ENCODE measurements at places on chromosomes 11 and 22. TPM values are rescaled to one million over a fixed set of nuclear protein-coding genes. Genes with fewer than 3 reads are reported as not detected.

- H3K4me3 ChIP-seq, result no peak overlapping the region
- H3K27ac ChIP-seq, result no peak overlapping the region
- no peaks in the 10 kb centered on the region for H3K4me1 ChIP-seq
- no peaks in the 10 kb centered on the region for H3K36me3 ChIP-seq
- no peak for DNase-seq
- H3K27me3 ChIP-seq, result no peaks in the 10 kb centered on the region
Measured at GRCh38 chr11:106413222-106413621, 335.8 kb downstream of the AASDHPPT start.

DNA sequence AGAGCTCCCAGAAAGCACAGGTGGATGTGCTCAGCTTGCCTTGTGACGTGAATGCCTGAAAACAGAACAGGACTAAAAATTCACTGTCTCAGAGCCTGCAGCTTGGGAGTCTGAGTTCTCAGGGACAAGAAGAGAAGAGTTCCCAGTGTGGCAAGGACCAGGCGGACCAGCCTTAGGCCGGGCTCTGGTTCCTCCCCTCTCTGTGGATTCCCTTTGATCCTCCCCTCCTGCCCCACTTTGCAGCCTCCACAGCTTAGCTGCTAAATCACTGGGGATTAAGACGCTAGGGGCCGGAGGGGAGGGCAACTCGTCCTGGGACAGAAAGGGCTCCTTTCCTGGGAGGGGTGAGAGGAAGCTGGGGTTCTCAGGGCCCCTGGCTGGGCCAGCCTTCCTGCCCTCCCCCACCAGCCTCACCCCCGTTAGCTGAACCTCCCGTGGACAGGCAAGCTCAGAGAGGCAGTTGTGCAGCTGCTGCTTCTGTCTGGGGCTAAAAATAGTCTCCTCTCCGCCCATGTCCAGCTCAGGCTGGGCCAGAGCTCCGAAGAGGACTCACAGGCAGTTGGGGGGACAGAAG, 29.9 kb upstream of the JAM3 start:
- no peaks in the 10 kb centered on the region for H3K27me3 ChIP-seq
- no peak overlapping the region for H3K27ac ChIP-seq
- peaks cover 3% of the 10 kb centered on the region for H3K4me1 ChIP-seq
- no peaks in the 10 kb centered on the region for H3K36me3 ChIP-seq
- no peak overlapping the region for H3K4me3 ChIP-seq
- no peak for DNase-seq

Gene WNT11
- 2.2 TPM for total RNA-seq

Gene APOL4
- total RNA-seq, result 8.7 TPM

DNA sequence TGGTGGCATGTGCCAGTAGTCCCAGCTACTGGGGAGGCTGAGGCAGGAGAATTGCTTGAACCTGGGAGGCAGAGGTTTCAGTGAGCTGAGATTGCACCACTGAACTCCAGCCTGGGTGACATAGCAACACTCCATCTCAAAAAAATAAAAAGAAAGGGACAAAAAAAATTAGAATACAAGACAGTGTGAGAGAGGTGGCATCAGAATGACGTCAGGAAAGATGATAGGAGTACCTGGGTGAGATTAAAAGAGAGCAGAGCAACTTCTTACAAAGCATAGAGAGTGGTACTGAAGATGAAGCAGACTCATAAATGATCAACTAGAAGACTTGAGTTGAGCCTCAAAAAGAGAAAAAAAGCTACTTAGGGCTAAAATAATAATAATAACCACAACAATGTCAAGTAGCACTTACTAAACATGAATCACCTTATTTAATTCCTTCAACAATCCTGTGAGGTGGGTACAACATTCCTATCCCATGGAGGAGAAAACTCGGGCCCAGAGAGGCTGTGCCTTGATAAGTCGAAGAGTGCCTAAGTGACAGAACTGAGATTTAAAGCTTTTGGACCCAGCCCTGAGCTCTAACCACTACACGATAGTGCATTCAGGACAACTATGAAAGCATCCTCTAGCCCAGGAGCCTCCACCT, 5.2 kb upstream of the SLN start:
- no peak overlapping the region for H3K27ac ChIP-seq
- DNase-seq, result no peak
- no peaks in the 10 kb centered on the region for H3K4me1 ChIP-seq
- no peaks in the 10 kb centered on the region for H3K36me3 ChIP-seq
- no peak overlapping the region for H3K4me3 ChIP-seq

- no peak overlapping the region for H3K27ac ChIP-seq
- H3K4me1 ChIP-seq, result no peaks in the 10 kb centered on the region
- no peaks in the 10 kb centered on the region for H3K36me3 ChIP-seq
- no peak for DNase-seq
- H3K4me3 ChIP-seq, result no peak overlapping the region
Measured at GRCh38 chr11:10564030-10564429, 4.4 kb downstream of the LYVE1 start.

DNA sequence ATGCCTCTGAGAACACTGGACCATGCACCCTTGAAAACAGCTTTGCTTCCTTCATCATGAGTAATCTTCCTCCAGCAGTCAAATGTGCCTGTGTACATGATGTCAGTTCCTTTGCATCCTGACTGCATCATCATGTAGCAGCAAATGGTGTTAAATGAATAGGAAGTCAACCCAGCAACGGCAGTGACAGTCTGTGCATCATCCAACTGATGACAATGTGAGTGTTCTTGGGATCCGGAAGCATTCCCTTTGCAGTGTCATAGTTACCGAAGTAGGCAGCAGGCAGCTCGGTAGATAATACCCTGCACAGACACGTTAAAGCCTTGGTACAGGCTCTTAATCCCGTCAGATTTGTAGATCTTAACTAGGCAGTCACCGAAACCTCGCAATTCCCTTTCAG, 2.5 kb downstream of the WBP2NL start:
- H3K36me3 ChIP-seq, result no peaks in the 10 kb centered on the region
- no peak overlapping the region for H3K27ac ChIP-seq
- DNase-seq, result no peak
- no peaks in the 10 kb centered on the region for H3K4me1 ChIP-seq
- no peaks in the 10 kb centered on the region for H3K27me3 ChIP-seq

Measured in kidney (tissue), 22 donors.